Activated CD8-positive, alpha-beta T cell treated with anti-CD3 and anti-CD28 coated beads, Interleukin-2, amount 10 ng/mL, durations not matched to agents 7 days and 5 days (primary cell): ENCODE measurements at places on chromosomes 2 and 18.
A peak's percentile ranks its signal among the peaks of the same experiment; 100 is the strongest.

DNA sequence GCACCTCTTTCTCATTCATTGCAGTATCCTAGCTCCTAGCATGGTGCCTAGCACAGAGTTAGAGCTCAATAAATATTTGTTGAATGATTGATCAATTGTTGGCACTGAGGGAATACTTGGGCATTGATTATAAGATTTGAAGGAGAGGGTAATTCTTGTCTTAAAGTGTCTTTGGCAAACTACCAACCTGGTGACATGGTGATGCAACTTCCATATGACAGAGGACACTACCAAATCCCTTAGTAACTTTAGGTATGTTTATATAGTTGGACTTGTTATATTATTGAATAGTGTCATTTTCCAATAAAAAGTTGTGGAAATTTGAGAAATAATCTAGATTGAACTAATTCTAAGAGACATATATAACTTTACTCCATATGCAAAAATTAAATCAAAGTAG is 58.6 kb upstream of the CHMP1B start:
- DNase-seq: no peak

DNA sequence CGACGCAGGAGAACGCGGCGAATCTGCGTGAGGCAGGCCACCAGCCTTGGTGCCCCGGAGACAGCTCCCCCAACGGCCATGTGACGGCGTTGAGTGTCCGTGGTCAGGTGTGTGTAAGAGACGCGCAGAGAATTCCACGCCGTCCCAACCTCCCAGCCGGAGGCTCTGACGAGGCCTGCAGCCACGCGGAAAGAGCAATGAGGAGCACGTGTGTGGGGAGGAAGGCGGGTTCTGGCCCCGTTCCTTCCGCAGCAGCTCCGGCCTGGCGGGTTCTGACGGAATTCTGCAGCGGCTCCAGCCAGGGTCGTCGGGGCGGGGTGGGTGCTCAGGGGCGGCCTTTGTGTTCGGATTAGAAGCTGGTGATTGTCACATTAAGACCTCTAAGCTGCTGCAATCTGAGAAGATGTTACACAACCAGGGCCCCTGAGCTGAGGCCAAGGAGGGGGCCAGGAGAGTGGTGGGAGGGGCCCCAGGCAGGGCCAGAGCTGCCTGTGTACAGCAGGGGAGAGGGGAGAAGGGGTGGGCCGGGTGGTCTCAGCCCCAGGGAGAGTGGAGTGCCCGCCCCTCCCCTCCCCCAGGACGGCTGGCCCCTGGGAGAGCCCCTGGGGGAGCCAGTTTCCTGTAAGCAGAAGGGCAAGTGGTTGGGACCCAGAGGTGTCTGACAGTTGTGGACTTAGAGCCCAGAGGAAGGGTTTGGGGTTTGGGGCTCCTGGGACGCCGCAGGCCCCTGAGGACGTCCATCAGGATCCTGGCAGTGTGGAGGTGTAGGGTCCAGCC is 5.1 kb upstream of the GAL3ST2 start:
- DNase-seq: no peak

- DNase-seq: no peak
These were observed 71.3 kb downstream of the CTIF start for GRCh38 chr18:48609820-48610815.

DNA sequence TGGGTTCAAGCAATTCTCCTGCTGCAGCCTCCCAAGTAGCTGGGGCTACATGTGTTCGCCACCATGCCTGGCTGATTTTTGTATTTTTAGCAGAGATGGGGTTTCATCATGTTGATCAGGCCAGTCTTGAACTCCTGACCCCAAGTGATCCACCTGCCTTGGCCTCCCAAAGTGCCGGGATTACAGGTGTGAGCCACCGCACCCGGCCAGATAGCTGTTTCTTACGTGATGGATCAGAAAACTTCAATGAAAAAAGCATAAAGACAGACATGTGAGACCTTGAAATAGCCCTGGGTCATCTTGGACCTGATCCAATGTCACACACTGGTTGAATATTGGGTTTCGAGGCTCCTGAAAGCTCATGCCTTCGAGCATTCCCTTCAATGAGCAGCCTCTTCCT is 66.7 kb upstream of the RTN4 start:
- DNase-seq: no peak

DNA sequence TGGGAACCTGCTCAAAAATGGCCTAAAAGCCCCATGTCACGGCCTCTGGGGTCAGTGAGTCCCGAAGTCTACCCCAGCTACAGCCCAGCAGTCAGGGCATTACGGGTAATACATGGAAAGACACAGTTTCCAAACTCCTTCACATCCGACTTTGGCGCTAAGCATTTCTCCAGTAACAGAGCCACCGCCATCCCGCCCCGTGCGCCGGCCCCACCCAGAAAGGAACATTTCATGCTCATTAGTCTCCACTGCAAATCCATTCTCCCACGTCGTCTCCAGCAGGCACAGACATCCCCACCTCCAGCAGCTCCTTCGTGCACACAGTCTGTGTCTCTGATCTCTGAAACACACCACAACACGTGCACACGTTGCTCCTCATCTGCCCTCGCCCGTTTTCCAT is 509.2 kb upstream of the ID2 start:
- DNase-seq: no peak

DNA sequence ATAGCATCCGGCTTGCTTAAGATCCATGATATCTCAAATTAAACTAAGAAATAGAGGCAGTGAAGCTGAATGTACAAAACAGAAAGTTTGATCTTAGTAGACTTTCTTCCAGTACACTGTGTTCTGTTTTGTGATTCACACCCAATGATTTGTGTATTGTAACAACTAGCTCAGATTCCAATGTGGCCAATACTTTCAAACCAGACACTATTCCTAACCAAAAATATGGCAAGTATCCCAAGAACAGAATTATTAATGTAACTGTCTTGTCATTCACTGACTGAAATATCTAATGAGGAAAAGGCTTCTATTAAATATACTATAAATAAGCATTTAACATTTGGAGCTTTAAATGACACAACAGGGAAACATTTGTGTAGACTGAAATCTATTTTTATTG is 299.1 kb downstream of the NRXN1 start:
- DNase-seq: no peak

DNA sequence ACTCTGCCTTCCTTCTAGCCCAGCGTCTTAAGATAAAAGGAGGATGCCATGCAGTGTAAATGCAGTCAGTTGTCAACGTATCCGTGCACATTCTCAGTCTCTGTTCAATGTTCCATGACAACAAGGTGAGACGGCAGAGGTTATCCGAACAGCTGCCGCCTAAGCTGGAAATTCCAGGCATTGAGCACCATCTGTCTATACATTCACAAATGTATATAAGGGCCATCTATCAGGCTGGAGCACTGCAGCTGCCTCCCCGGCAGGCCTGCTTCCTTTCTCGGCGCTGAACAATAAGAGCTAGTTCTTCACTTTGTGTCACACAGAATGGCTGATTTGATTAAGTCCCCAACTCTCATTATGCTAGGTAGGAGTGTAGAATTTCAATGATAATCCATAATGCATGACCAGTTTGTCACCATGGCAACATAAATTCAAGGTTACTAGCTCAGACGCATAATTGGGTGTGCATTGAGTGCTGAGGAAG is 282.2 kb upstream of the SOX11 start:
- no peak for DNase-seq

DNA sequence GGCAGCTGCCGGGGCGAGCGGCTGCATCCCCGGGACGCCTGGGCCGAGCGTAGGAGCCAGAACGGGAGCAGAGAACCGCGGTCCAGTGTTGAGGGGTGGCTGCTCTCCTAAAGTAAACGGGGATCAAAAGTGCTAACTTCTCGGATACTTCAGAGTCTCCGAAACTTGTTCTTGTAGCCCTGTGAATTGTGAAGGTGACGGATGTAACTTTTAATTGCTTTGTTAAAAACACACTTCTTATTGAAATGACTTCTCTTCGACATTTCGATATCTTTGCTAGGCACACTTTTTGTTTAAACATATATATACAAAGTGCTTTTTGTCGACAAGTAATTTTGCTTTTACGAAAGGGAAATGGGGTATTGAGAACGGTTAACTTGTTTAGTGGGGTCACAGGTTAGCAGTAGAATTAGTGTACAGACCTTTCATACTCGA is 540 bp downstream of the ATP9B start:
- peak; percentile 45 for DNase-seq

DNA sequence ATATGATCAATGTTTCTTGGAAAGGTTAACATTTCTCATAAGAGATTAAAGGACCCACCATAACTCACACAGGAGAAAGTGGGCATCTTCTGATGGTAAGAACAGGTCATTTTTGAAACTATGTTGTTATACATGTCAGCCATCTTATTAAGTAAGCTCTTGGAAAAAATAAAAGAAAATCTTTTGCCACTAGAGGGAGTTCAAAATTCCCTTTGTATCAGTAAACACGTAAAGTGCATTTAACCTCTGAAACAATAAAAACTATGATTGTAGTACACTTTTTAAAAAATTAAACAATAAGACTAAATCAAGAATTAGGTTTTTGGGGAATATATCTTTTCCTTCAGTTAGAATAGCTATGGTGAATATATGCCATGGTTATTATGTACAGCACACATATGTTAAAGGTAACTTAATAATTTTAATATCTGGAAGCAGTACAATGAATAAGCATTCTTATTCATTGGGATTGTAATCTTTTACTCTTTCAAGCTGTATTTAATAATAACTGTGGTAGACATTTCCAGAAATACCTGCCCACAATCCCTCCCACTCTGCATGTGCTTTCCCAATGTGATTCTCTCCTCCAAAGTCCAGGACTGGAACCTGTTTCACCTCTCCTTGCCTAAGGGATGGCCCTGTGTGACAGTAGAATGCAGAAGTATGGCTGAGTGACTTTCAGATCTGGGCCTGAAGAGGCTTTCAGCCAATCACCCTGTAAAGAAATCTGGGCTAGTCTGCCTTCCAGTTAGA is 64.2 kb downstream of the RBMS1 start:
- DNase-seq: no peak

DNA sequence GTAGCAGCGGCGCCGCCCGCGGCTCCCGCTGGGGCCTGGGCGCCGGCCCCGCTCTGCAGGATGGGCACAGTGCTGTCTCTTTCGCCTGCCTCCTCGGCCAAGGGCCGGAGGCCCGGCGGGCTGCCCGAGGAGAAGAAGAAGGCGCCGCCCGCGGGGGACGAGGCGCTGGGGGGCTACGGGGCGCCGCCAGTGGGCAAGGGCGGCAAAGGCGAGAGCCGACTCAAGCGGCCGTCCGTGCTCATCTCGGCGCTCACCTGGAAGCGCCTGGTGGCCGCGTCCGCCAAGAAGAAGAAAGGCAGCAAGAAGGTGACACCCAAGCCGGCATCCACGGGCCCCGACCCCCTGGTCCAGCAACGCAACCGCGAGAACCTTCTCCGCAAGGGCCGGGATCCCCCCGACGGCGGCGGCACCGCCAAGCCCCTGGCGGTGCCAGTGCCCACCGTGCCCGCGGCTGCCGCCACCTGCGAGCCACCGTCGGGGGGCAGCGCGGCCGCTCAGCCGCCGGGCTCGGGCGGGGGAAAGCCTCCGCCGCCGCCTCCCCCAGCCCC is 369 bp downstream of the CDK5R2 start:
- DNase-seq: no peak

- DNase-seq: peak; percentile 40
These were observed 593 bp downstream of the SP140L start for GRCh38 chr2:230327418-230328154.

DNA sequence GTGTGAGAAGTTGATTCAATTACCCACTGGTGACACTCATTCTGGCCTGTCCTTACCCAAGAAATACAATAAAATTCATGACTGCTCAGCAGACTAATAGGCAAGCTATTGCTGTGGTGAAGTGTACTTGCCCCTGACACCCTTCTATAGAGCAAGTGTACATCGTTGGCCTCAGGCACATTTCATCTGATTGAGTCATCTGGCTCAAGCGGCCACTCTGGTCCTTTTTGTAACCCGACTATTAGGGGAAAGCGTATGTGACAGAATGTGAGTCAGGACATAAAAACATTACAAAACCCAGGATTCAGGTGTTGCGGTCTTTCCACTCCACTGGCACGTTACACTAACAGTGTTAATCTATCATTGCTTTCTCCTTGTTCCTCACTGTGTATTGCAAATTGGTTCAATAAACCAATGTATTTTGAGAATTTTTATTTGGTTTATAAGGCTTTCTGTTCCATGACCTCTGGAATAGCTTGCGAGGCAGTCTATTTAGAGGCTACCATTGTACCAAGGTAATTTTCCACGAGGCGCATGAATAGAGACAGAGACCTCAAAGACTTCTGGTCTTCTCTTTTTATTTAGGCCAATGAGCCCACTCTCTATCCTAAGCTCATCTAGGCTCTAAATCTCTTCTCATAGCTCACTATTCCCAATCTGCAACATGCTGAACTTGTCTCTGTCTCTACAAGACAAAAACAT is 10.2 kb upstream of the TTC32 start:
- no peak for DNase-seq

- no peak for DNase-seq
These were observed 19.4 kb upstream of the DNER start for GRCh38 chr2:229733611-229734245.

GRCh38 chr2:67712484-67712883 is 315.4 kb downstream of the ETAA1 start:
- no peak for DNase-seq

DNA sequence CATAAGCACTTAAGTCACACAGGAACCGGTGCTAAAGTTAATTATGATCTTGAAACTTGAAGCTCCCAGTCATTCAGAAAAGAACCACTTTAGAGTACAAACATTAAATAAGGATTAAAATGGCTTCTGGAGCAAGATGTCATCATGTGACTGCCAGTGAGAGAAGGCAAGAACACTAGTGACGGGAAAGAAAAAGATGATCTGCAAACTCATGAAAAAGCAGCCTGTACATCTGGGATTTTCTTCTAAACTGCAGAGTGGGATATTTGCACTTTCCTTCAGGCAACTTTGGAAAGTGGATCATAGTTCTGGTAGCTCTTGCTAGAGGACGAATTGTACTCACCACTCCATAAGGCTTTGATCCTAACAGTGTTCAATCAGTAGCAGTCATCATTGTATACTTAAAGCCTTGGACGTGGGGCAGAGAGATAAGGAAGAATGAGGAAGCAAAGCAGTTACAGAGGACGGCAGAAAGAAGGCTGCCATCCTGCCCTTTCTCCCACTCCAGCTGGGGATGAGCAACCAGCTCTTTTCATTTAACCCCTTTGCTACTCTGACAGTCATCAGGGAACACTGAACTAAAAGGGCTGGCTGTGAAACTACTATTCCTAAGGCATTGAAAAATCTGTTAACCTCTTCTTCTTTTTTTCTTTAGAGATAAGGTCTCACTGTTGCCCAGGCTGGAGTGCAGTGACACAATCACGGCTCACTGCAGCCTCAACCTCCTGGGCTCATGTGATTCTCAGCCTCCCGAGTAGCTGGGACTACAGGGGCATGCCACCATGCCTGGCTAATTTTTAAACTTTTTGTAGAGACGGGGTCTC is 18.1 kb downstream of the ABHD3 start:
- DNase-seq: no peak
